ENCODE measurements at places on chromosomes 3 and 15. TPM values are rescaled to one million over a fixed set of nuclear protein-coding genes. Genes with fewer than 3 reads are reported as not detected.

ZBTB47 gene
- 4.8 TPM for total RNA-seq

CCPG1 gene
- total RNA-seq = 42.4 TPM

MEIS2 gene
- 9.8 TPM for total RNA-seq

INSYN1 gene
- 2.7 TPM for total RNA-seq

ZCWPW2 gene
- total RNA-seq = not detected

ZDHHC19 gene
- total RNA-seq = not detected

NR2E3 gene
- 0.09 TPM for total RNA-seq

TMED3 gene
- total RNA-seq = 155 TPM

Measured in A549 treated with dexamethasone at 1 μM for 4 hours (cell line).